ENCODE measurements at places on chromosomes 1 and 21.
A peak's percentile ranks its signal among the peaks of the same experiment; 100 is the strongest.

DNA sequence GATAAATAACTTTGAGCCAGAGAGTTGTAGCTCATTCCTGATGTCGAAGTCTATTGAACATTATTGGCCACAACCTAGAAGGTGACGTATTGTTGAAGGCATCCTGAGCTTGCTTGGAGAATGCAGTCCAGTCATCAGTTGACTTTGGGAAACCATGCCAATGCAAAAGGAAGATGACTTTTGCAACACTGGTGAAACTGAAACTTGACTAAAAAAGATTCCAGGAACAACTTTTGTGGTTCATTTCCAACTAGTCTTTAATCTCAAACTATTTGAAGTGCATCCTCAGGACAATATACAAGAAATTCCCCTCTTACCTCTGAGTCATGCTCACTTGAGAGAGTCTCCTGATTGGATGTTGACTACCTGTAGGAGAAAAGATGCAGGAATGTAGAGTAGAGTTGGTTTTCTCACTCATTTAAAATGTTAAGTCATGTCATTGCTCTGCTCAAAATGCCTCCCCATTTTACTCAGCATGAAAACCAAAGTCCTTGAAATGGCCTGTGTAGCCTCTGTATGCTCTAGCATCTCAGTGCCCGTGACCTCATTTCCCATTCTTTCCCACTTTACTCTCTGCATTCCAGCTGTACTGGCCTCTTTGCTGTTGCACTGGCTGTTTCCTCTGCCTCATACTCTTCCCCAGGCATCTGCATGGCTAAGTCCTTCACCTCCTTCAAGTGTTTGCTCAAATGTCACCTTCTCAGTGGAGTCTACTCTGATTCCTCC is 24.4 kb upstream of the LEPR start:
- peaks cover 6% of the 10 kb centered on the region for H3K4me1 ChIP-seq
- H3K36me3 ChIP-seq, result no peaks in the 10 kb centered on the region
- no peak for DNase-seq
- H3K27ac ChIP-seq, result no peak overlapping the region

- no peaks in the 10 kb centered on the region for H3K4me1 ChIP-seq
- H3K27me3 ChIP-seq, result peaks cover 25% of the 10 kb centered on the region
- H3K4me3 ChIP-seq, result no peak overlapping the region
- H3K27ac ChIP-seq, result no peak overlapping the region
- DNase-seq, result no peak
Observed at GRCh38 chr1:6137758-6138157, 42.4 kb downstream of the CHD5 start.

DNA sequence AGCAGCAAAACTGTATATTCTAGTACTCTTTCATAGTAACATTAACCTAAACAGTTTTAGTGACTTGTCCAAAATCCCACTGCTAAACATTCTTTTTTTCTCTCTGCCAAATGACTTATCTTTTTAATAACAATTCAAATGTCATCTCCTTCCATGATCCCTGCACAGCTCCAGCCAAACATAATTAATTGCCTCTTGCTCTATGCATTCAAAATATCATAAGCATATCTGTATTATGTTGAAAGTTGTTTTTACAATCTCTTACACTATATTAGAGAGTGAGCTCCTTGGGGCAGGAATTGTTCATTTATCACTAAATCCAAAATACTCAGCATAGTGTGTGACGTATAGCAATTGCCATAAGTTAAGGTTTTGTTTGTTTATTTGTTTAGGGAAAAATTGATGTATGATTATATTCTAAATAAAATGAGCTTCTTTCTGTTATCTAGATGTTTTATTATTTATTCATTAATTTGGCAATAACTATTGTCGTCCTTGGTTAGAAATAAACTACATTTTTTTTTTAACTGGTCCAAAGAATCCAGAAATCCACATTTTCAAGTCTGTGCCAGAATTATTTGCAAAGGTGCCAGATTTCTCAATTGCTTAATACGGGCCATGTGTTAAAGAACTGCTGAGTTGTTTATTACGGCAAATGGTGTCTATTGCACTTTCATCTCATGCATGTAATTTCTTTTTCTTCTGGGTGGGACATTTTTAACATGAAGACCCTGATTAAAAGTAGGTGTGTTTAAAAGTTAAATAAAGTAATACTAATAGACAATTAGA is 577.2 kb upstream of the ZRANB2 start:
- H3K27me3 ChIP-seq, result no peaks in the 10 kb centered on the region
- no peaks in the 10 kb centered on the region for H3K36me3 ChIP-seq
- H3K27ac ChIP-seq, result no peak overlapping the region
- DNase-seq, result no peak

GRCh38 chr1:9440763-9441194 is 98.5 kb upstream of the SLC25A33 start:
- H3K27ac ChIP-seq, result peak overlapping the region; percentile 96
- no peaks in the 10 kb centered on the region for H3K27me3 ChIP-seq
- no peaks in the 10 kb centered on the region for H3K36me3 ChIP-seq
- no peak for DNase-seq
- peaks cover 77% of the 10 kb centered on the region for H3K4me1 ChIP-seq

DNA sequence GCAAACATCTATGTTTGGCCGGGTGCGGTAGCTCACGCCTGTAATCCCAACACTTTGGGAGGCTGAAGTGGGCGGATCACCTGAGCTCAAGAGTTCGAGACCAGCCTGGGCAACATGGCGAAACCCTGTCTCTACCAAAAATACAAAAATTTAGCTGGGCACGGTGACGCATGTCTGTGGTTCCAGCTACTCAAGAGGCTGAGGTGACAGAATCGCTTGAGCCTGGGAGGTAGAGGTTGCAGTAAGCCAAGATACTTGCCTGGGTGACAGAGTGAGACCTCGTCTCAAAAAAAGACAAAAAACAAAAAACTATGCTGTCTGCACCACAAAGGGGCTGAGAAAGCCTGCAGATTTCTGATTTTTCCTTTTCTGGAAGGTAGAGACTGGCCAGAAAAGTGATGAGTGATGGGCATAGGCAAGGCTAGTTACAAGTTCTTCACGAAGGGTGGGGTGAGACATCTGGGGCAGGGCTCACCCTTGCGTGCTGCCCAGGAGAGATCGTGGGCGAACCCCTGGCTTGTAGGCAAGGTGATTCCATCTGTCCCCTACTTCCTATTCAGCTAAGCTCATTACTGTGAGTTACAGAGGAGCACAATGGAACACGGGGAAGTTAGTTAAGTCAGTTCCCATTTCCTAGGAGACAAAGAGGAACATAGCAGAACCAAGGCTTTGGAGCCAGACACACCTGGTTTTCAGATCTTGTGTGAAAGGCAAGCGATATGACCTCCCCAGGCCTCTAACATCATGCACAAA is 3.2 kb downstream of the SLC2A1 start:
- peaks cover 32% of the 10 kb centered on the region for H3K36me3 ChIP-seq
- DNase-seq, result no peak
- H3K27ac ChIP-seq, result peak overlapping the region; percentile 69
- peak overlapping the region; percentile 96 for H3K4me3 ChIP-seq
- H3K27me3 ChIP-seq, result peaks cover 4% of the 10 kb centered on the region
- H3K4me1 ChIP-seq, result peaks cover 80% of the 10 kb centered on the region

GRCh38 chr1:169295846-169296245 is 71.8 kb downstream of the NME7 start:
- no peak for DNase-seq
- H3K27me3 ChIP-seq, result peaks cover 3% of the 10 kb centered on the region
- H3K36me3 ChIP-seq, result peaks cover 18% of the 10 kb centered on the region
- no peak overlapping the region for H3K27ac ChIP-seq
- H3K4me3 ChIP-seq, result no peak overlapping the region
- H3K4me1 ChIP-seq, result no peaks in the 10 kb centered on the region

DNA sequence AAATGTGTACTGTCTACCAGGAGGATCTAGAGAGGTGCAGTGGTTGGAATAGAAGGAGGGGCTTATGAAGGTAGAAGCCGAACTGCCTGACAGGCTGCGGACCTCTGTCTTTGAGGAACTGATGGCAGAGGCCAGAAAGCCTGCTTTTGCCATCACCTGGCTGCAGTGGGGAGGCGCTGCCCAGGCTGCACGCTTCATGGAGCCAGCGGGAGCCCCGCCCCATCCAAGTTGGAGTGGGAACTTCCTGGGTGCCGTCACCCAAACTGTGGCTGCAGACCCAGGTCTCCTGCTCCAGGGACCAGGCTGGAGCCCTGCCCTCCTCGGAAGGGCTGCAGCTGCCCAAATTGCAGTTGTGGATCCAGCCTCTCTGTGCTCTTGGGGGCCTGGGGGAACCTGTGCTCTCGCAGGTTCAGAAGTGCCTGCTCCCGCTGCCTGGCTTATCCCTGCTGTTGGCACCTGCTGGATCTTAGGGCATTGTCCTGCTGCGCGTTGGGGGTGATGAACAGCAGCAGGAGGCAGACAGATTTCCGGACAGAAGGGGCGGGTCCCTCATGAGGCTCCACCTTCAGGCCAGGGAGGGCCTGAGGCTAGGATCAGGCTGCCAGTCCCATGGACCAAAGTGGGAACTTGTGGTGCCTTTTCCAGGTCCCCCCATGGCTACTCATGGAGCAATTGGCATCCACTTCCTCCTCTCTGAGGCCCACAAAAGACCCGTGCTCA is 118.0 kb upstream of the PLPPR4 start:
- DNase-seq, result no peak
- no peaks in the 10 kb centered on the region for H3K4me1 ChIP-seq
- no peaks in the 10 kb centered on the region for H3K36me3 ChIP-seq
- no peaks in the 10 kb centered on the region for H3K27me3 ChIP-seq
- no peak overlapping the region for H3K27ac ChIP-seq

GRCh38 chr1:26774462-26774861 is 13.3 kb upstream of the PIGV start:
- H3K4me1 ChIP-seq, result peaks cover 15% of the 10 kb centered on the region
- no peaks in the 10 kb centered on the region for H3K27me3 ChIP-seq
- peak overlapping the region; percentile 22 for H3K27ac ChIP-seq
- DNase-seq, result no peak
- no peak overlapping the region for H3K4me3 ChIP-seq

GRCh38 chr1:86069757-86070145 is 86.8 kb downstream of the COL24A1 start:
- no peak overlapping the region for H3K27ac ChIP-seq
- no peak overlapping the region for H3K4me3 ChIP-seq
- peaks cover 4% of the 10 kb centered on the region for H3K4me1 ChIP-seq
- H3K27me3 ChIP-seq, result peaks cover 4% of the 10 kb centered on the region
- DNase-seq, result no peak

DNA sequence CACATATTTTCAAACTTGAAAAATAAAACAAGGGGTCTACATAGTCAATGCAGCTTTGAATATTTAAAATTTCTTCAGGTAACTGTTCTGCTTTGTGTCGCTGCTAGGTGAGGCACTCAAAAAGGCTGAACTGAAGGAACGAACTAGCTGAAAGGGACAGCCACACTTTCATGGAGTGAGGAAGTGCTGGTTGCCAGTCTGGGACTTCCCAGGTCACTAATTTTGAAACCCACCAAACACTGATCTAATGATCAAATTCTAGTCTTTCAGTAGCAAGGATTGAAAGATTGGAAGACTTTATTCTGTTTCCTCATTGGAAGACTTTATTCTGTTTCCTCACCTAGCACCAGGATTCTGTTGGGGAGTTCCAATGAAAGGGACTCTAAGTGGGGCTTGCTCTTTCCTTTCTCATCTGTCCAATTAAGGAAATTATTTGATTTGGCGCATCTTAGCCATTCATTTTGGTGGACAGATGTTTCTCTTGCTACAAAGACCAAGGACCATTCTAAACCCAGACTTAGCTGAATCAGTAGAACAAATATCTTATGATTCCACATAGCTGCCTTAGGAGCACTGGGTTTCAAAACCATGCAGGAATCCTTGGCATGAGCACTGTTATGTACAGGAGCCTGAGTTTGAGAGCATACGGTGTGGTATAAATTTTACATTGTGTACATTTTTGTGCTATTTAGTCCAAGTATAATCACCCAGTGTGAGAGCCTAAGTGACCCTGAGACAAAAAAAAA is 10.9 kb upstream of the ARID1A start:
- DNase-seq, result no peak
- H3K36me3 ChIP-seq, result no peaks in the 10 kb centered on the region
- H3K27me3 ChIP-seq, result peaks cover under 1% of the 10 kb centered on the region
- H3K4me1 ChIP-seq, result peaks cover 25% of the 10 kb centered on the region
- peak overlapping the region; percentile 96 for H3K27ac ChIP-seq

DNA sequence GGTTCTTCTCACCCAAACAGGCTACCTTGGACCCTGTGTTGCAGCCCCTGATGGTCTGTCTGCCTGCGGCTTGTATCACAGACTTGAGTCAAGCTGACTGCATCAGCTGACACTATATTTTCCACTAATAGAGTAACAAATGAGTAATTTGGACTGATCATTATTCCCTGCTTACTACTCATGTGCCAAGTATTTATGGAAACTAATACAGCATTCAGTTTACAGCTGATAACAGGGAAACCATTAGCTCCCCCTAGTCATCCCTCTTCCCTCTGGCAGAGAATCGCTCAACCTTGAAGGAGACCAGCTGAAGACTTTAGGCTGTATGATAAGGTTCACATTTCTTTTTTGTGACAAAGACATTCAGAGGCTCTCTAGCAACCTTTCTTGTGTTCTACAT is 116.6 kb upstream of the SYT6 start:
- DNase-seq, result no peak
- peaks cover 5% of the 10 kb centered on the region for H3K36me3 ChIP-seq
- H3K27ac ChIP-seq, result no peak overlapping the region
- H3K4me3 ChIP-seq, result no peak overlapping the region
- peaks cover 11% of the 10 kb centered on the region for H3K27me3 ChIP-seq

Measured in nephron progenitor cell (in vitro differentiated cells).